Ascending aorta (tissue), 2 donors: ENCODE measurements at places on chromosomes 5 and 9.

GRCh38 chr5:34491251-34491620, 164.9 kb upstream of the RAI14 start:
- DNase-seq = no peak

GRCh38 chr9:121564504-121565260, 65.0 kb upstream of the GGTA1 start:
- no peak for DNase-seq

- DNase-seq = no peak
Observed at GRCh38 chr5:137561608-137562007, 62.5 kb upstream of the SPOCK1 start.

- no peak for DNase-seq
Observed at GRCh38 chr5:103428923-103429322, 133.7 kb downstream of the NUDT12 start.

- DNase-seq = no peak
Observed at GRCh38 chr5:43038496-43038989, 1.6 kb downstream of the ANXA2R start.

- DNase-seq = no peak
Observed at GRCh38 chr9:94287877-94288513, 28.9 kb downstream of the ZNF169 start.

DNA sequence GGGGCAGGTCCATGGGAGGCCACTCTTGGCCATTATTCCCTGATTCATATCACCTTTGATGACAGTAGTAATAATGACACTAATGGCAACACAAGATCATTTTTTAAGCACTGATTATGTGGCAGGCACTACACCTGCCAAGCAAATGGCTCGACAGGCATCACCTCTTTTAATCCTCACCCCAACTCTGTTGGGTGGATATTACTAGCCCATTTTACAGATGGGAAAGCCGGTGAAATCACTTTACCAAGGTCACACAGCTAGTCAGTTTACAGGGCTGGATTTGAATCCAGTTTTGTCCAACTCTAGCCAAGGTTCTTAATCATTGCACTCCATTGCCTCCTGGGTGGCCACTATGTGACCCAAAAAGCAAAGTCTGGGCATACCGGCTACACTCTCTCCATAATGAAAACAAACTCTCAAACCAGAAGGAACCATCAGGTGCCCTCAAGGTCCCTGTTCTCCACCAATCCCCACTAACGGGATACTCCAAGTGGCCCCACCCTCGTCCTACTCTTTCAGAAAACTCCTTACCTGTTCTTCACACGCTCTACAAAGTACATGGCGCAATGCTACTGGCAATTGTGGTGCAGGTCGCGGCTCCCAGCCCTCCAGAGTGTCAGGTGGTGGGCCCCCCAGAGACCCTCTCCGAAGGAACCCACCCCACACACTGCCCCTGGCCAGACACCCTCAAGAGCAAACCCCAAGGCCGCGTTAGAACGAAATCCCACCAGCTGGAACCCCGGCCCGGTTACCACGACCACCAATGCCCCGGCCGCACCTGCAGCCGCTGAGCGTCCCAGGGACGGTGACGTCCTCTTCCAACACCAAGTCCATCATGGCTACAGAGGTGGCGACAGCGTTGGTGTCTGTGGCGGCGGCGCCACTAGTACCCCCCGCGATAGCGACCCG, 572 bp downstream of the CDK5RAP2 start:
- no peak for DNase-seq

DNA sequence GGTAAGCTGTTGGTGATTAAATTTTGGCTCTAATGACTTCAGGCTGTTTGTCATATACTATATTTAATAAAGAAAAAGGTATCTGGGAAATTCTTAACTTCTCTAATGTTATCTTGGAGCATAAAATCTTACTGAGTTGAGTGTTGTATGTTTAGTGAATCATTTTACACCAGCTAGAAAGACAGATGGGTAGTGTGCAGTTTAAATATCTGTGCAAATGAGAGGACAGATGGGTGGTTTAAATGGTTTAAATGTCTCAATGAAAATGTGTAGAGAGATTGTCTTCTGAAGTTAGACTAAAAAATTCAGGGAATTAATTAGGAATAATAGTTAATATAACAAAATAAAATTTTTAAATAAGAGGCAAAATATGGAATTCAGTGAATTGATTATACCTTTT, 114.5 kb downstream of the FER start:
- no peak for DNase-seq

DNA sequence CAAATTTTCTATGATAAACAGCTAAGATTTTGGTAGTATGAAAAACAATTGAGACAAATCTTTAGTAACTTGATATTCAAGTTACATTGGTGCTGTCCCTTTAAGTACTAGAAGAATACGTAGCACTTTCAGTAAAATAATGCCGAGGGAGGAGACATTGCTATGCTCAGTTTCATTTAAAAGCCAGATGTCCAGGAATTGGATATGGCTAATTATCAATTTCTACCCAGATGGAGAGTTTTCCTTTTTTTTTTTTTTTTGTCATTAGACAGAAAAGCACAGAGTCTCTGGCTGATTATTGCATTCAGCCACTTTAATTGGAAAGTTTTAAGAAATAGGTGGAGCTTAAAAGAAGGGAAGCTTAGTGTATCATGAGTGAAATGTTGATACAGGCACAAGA, 40.4 kb upstream of the APC start:
- DNase-seq = no peak

- no peak for DNase-seq
Observed at GRCh38 chr9:122179690-122180074, 20.0 kb downstream of the MORN5 start.

- DNase-seq = no peak
Observed at GRCh38 chr5:61687371-61687770, 355.3 kb downstream of the ZSWIM6 start.

- DNase-seq = no peak
Observed at GRCh38 chr9:134445000-134445399, 118.7 kb downstream of the RXRA start.

DNA sequence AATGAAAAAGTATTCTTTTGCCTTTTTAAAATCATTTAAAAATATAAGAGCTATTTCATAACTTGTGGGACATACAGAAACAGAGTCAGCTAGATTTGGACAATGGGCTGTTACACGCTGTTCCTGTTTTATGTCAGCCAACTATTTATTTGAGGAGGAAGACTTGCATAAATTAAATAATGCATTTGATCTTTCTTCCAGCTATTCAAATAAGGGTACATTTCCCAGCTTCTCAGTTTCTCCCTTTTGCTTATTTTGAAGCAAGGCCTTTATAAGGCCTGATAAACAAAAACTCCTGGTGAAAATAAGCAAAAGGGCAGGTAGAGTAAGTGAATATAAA, 6.5 kb downstream of the STOM start:
- no peak for DNase-seq

DNA sequence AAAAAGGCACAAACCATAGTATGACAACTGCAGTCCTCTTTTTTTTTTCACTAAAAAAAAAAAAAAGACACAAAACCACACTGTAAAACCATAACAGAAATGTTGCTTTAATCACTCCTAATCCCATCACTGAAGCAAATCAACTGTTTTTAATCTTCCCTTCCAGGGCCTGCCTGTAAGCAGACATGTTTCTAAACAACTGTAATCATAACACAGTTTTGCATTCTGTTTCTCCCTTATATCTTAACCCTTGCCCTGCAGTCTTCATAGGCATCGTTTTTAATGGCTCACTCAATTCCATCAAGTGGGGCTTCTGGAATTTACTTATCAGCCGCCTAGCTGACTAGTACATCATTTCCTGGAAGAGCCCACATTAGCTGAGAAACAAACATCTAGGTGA, 111.0 kb upstream of the SLC25A48 start:
- DNase-seq = no peak

DNA sequence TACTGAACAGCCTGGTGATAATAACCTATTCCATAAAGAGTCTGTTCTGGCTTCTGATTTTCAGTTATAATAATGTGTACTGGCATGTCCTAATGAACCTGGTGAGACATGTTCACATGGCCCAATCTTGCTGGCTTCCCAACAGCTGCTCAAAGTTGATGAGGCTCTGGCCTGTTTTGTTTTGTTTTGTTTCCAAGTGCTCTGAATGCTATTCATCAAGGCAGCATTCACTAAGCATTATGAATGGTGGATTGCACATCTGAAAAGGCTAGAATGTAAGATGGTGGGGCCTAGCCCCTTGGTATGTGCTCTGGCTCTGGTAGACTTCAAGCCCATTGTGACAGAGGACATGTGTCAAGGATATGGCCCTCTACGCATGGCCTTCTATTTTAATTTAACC, 388.5 kb downstream of the PSAT1 start:
- no peak for DNase-seq

DNA sequence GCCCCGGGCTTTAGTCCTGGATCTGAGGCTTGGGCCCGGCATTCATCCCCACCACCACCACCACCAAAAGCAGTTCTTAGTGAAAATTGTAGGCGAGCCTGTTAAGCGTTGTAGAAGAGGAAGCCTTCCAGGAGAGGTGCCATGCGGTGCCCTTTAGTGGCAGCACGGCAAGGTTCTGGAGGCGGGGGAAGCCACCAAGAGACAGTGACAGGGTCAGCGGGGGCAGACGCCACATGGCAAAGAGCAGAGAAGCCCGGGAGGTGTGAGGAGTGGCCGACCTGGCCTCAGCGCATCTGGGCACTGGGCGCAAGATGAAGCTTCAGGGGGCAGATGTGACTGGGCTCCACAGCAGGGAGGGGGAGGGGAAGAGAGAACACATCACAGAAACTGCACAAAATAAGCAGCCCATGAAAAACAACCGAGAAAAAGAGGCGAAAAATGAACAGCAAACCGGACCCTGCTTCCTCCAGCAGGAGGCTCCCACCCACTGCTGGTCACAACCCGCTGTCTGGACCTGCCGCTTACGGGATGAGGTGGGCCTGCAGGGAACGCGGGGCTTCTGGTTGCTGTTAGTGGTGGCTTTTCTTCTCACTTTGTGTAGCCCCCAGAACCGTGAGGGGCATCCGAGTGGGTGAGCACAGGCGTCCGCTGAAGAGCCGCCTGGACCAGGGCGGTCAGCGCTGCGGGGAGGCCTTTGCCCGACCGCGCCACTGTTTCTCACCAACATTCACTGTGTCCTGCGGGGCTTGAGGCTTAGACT, 4.3 kb downstream of the LRRC14B start:
- DNase-seq = no peak

DNA sequence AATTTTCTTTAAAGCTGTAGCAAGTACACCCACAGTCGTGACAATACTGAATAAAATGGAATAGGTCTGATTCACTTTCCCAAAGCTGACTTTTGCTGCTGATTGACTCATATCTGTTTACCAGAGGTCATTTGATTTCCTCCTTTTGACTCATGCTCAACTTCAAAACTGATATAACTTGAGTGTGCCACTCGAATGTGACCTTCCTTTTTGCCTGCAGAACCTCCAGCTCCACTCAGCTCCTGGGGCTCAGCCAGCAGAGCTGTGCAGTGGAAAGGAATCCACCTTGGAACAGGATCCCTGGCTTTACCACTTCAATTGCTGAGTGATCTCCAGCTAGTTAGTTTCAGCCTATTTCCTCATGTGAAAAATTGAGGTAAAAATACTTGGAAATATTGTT, 84.1 kb downstream of the FEM1C start:
- DNase-seq = no peak

- no peak for DNase-seq
Observed at GRCh38 chr9:36878986-36879982, 154.8 kb downstream of the PAX5 start.

DNA sequence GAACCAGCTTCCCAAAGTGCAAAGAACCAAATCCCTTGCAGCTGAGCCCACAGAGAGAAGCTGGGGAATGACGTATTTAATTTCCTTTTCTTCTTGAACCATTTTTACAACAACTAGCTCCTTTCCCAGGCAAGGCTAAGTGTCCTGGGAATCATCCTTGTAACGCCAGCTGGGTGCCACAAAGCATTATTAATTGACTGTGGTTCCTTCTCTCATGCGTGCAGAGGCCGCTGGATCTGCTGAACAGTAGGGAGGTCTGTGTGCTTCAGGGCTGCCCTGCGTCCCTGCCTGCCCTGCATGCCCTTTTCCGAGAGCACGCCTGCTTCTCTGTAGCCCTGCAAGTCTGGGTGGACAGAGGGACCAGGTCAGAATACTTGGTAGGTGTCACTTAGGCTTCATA, 124.1 kb upstream of the OTULINL start:
- no peak for DNase-seq

DNA sequence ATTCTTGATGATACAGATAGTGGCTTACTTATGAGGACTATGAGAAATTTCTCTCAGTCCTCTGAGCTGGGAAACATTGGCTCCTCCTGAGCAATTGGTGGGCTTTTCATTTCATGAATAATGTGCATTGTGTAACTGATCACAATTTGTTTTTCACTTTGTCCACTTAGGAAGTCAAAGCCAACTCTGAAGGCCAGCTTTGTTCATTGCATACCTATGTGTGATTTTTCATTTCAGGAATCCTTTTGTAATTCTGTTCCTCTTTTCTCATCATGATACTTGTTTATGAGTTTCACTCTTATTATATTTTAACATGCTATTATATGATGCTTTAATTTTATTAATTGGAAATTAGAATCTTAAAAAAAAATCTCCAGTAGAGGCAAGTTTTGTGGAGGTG, 483.0 kb downstream of the EBF1 start:
- no peak for DNase-seq

GRCh38 chr5:31768784-31769183, 129.9 kb downstream of the PDZD2 start:
- no peak for DNase-seq

DNA sequence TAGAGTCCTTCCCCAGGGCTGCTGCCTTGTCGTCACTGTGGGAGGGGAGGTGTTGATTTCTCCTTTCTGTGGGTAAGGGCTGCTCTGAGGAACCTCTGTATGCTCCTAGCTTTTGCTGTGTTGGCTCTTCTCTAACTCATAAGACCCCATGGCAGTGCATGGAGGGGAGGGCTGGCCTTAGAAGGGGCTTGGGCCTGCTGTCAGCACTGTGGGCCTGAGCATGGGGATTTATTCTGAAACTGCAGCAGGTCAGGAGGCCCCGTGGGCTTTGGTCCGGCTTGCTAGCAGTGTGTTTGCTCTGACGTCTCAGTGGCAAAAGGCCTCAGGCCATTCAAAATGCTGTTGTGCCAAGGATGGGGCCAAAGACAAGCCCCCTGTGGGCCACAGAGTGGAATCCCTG, 6.8 kb downstream of the FGF18 start:
- peak; percentile 2 for DNase-seq

DNA sequence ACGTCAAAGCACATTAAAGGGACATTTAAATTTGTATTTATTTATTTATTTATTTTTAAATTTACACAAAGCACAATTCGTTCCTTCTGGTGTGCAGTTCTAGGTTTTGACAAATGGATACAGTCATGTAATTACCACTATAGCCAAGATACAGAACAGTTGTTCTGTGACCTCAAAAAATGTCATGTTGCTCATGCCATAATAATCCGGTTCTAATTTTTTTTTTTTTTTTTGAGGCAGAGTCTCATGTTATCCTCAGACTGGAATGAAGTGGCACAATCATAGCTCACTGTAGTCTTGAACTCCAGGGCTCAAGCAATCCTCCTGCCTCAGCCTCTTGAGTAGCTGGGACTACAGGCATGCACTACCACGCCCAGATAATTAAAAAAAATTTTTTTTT, 7.8 kb downstream of the IGFBPL1 start:
- no peak for DNase-seq

GRCh38 chr9:120532475-120532874, 47.5 kb downstream of the CDK5RAP2 start:
- DNase-seq = no peak
